ENCODE measurements at places on chromosomes 2 and 18.
A peak's percentile ranks its signal among the peaks of the same experiment; 100 is the strongest.

DNA sequence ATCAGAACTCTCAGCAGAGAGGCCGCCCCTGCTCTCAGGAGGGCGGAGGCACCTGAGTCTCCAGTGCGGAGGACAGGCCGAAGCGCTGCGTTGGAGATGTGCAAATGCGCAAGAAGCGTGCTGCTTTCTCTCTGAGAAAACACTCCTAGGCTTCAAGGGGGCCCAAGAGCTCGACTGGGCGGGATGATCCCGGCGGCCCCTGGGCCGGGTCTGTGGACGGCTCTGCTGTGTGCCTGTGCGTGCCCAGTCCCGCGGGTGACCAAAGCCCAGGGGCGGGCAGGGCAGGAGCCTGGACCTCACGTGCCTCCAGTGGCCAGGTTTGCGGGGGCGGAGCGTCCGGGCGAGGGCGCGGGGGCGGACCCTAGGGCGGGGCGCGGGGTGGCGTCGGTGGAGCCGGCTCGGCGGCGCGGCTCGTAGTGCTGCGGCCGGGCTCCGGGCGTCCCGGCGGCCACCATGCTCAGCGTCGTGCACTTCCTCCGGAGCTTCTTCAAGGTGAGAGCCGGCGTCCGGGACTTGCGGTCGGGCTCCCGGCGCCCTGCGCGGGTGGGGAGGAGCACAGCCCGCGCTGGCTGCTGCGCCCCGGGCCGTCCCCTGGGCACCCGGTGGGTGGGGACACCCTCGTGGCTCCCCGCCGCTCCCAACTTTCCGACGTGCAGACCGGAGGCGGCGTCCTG lies at the start of gene ARHGEF4:
TSS of gene ARHGEF4 (plus strand) at position 414 of the 674 bp plus-strand sequence. CDS start at position 454, 40 bp downstream.
- no peak for DNase-seq

DNA sequence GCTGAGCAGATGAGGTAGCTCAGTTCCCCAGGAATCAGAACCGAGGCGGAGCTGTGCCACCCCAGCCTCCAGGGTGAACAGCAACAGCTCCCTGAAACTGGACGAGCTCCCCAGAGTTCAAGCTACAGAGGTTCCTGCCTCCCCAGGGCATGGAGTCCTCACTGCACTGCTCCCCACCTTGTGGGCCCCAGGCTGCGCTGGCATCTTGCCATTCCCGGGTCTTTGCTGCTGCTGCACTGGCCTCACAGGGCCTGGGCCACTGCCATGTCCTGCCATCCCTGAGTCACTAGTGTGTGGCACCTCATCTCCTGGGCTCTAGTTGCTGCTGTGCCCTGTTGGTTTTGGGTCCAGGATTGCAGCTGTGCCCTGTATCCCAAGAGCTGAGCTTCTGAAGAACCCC lies 166.9 kb downstream of the SNTG2 start:
- DNase-seq = no peak

- no peak for DNase-seq
Observed at GRCh38 chr2:39733070-39733674, 45.9 kb downstream of the THUMPD2 start.

- no peak for DNase-seq
Observed at GRCh38 chr2:172251231-172251630, 148.5 kb upstream of the DLX2 start.

DNA sequence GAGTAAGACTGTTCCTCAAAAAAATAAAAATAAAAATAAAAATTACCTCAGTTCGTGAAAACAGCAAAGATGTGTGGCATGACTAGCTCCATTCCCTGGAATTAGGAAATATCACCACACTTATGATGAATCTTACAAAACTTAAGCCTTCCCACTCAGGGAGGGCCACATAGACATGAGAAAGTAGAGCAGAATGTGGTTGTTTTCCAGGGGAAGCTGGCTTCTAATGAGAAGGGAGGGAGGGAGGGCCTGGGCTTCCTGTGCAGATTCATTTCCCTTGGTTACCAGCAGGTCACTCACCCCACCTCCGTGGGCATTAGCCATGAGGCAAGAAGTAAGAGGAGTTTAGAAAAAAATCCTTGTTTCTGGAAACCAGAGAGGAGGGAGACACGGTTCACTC lies 95.9 kb upstream of the RMDN2 start:
- peak; percentile 48 for DNase-seq

DNA sequence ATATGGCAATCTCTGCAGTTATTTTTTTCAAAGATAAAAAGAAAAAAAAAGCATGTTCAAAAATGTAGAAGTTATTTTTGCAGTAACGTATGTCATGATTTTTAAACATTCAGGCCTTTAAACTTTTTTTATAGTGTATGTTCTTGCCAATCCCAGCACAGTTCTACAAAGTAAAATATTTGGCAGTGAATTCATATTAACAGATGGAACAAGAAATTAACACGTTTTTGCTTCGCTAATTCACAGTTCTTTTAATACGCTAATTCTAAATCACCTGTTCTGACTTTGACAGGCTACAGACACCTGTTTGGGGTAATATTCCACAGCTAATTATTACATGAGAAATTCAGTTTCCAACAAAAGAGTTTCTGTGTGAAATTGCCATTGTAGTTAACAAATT lies 183.2 kb downstream of the ARHGAP15 start:
- DNase-seq = no peak

DNA sequence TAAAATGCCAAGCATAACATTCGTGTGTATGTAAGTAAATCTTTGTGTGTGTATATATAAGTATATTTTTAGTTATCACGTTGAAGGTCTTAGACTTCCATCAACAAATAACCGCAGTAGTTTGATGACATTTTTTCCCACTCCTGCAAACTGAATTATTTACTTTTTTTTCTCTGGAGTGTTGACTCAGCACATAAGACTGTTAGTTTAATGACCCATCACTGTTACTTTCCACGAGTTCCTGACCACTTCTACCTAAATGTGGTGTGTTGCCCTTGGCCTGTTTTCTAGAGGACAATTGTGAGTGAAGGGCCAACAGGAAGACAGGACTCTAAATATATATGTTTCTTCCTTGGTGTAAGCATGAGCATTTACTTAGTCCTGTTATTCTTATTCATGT lies 71.3 kb upstream of the TXNDC2 start:
- no peak for DNase-seq

DNA sequence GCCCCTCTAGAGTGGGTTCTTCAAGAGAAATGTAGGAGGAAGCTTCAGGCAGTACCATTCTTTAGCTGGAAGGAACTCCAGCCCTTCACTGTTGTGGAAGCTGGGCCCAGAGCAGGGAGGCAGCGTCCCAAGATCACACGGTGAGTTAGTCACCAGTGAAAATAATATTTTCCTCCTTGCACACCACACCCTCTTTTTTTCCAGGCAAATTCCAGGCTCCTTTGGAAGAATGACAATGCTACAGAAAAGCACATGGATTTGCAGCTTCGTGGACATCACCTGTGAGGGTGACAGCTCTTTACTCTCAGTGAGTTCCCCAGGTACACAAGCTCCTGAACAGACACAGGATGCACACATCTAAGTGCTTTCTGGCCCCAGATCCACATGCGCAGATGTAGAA lies 157.1 kb downstream of the COL6A3 start:
- no peak for DNase-seq

DNA sequence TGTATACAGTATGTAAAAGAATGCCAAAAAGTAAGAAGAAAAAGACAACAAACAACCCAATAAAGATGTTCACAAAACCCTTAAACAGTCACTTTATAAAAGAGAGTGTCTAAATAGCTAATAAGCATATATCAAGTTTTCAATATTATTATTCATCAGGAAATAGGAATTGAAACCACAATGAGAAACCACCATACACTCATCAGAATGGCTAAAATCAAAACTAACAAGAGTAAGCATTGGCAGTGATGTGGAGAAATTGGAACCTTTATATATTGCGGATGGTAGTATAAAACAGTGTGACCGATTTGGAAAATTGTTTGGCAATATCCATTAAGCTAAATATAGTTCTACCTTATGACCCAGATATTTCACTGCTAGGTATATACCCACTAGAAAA lies 20.5 kb upstream of the TGFA start:
- DNase-seq = no peak

- DNase-seq = no peak
Observed at GRCh38 chr2:213021971-213022899, 129.2 kb downstream of the IKZF2 start.

GRCh38 chr2:126399001-126399400 lies 257.0 kb upstream of the GYPC start:
- DNase-seq = peak; percentile 34

- peak; percentile 32 for DNase-seq
Observed at GRCh38 chr2:128424406-128425171, 105.9 kb upstream of the HS6ST1 start.

DNA sequence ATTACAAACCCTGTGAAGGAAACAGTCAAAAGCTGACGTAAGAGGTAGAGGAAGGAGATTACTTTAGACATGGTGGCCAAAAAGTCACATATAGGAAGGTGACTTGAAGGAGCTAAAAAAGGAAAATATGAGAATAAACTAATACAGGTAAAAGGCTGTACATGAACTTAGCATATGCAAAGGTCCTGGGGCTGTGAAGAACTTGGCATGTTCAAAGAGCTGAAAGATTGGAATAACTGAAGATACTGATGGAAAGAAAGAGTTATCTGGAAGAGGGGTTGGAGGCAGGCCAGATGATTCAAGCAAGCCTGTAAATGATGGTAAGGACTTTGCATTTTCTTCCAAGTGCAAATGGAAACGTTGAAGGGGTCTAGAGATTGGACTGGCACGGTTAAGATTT lies 13.2 kb downstream of the IL36A start:
- no peak for DNase-seq

GRCh38 chr2:23706613-23707078 lies 220.3 kb downstream of the ATAD2B start:
- no peak for DNase-seq

- DNase-seq = no peak
Observed at GRCh38 chr2:134269230-134269629, 15.4 kb downstream of the MGAT5 start.

GRCh38 chr2:128522829-128523228 lies 204.2 kb upstream of the HS6ST1 start:
- no peak for DNase-seq

DNA sequence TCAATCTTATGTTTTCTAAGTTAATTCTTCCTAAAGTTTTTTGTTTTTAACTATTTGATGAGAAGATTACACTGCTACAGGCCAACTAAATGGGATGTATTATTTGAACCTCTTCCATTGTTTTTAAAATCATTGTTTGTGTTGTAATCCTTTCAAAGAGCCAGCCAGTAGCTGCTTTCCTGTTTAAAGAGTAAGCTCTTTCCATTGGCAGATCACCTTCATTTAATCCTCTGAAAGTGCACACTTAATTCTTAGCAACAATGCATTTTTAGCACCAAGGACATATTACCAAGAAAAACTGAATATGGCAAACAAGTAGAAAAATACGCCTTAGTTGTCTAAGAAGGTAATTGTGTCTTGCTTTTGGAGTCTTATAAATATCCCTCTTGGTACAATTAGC lies 54.0 kb downstream of the MEIS1 start:
- DNase-seq = no peak

DNA sequence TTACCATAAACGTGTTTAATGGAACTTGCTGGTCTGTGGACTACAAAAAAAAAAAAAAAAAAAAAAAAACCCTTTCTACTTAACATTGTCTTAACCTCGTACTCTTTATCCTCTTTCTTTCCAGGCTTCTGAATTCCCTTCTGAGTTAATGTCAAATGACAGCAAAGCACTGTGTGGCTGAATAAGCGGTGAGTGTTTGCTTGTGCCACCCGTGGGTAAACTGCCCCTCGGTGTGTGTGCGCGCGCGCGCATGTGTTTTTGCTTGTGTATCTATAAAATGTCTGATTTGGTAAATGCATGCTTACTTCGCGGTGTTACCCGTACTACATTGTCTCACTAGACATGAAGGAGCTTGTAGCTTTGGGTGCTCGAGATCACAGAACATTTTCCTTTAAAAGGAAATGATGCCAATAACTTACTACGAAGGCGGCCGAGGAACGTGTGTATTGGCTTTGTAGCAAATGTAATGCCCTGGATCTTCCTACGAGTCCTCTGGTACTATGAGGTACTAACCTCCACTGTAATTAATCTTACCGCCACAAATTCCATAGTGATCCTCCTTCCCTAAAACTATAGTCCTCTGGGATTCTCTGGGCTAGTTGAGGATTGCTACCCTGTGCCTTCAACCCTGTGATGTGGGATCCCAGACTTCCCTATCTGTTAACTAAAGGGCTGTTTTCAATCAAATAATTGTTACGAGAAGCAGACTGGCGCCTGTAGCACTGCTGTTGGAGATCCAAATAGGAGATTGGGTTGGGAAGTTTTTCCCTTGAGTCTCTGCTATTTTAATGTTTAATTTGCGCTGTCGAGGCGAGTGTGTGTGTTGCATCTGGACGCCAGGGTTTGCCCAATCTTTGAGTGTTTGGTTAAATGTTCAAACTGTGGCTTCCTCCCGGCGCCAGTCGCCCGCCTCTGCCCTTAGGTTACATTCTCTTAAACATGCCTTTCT lies 1.1 kb downstream of the ID2 start:
- DNase-seq = peak; percentile 39

- DNase-seq = no peak
Observed at GRCh38 chr18:51361130-51361860, 163.8 kb upstream of the MEX3C start.

Measured in WERI-Rb-1 (cell line).